IPS DF 19.7 (cell line): ENCODE measurements at places on chromosomes 16 and 17.

GRCh38 chr16:75323933-75324332 lies 72.5 kb upstream of the BCAR1 start:
- no peak for DNase-seq

GRCh38 chr16:23700509-23700908 lies 12.5 kb downstream of the ERN2 start:
- DNase-seq: no peak

DNA sequence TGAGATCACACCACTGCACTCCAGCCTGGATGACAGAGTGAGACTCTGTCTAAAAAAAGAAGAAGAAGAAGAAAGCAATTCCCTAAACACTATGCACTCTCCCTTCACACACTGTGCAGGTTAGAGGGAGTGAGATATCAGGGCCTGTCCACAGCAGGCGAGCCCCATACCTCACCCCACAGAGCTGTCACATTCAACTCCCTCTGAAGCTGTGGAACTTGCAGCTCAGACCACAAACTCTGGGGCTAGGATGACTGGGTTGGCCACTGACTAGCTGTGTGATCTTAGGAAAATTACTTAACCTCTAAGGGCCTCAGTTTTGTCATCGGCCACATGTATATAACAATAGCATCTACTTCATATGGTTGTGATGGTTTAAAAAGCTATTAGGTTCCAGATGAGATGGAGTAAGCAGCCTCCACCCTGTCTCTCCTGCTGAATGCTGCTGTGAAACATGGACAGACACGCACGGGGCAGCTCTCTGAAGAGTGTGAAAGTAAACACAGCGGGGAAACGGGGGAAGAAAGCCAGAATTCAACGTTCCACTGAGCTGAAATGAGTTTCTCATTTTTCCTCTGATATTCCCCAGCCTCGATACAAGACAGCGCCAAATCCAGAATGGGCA lies 13.6 kb upstream of the PYY start:
- DNase-seq: no peak

- no peak for DNase-seq
Observed at GRCh38 chr17:58330997-58331814, 2.6 kb upstream of the TSPOAP1 start.

DNA sequence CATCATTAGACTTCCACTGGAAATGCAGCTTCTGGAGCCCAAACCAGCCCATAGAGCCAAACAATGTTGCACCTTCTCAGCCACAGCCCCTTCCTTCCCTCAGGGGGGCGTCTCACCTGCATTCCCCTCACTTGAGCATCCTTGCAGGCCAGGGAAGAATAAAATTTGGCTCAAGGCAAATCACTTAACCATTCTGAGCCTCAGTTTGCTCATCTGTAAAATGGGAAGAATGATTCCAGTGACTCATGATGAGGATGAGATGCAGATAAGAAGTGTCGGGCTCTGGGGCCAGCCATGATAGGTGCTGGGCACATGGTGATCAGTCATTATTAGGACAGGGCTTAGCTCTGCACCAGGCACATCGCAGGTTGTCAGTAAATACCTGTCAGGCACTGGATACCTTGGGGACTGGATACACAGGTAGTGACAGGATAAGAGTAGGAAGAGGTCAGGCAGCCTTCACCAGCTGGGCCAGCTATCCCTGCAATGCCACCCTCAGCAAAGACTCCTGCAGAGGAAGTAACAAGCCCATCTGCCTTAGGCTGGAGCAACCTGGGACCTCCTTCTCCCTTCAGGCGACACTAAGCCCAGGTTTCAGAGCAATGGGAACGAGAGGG lies 208.0 kb upstream of the TNRC6C start:
- DNase-seq: no peak

DNA sequence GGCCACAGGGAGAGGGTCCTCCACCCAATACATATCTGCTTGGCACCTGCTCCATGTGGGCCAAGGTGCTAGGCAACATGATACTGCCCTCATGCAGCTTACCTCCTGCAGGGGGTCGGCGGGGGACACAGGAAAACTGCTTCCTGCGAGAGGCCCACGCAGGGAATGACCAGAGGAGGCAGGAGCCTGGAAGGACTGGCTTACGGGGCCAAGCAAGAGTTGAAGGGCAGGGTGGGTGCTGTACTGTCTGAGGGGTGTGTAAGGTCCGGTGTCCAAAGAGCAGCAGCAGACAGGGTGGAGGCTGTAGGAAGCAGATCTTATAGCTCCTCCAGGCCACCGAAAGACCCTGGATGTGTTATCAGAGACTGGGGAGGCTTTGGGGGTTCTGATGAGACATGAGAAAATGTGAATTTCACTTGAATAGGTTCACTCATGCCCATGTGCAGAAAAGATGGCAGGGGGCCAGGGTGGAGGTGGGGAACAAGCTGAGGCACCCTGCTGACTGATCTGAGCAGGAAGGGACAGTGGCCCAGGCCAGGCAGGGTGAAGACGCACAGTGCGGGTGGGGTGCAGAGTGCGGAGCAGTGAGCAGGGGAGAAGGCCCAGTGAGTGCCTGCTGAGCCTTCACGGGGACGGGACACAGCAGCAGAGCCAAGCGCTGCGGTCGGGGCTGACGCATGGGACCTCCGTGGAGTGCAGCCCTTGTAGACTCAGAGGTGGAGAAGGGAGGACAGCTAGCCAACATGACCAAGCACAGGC lies 8.3 kb downstream of the FLCN start:
- no peak for DNase-seq

GRCh38 chr17:77212833-77213777 lies 72.3 kb downstream of the SEC14L1 start:
- DNase-seq: no peak

- DNase-seq: no peak
Observed at GRCh38 chr17:38572669-38573365, 32.9 kb downstream of the SRCIN1 start.

- no peak for DNase-seq
Observed at GRCh38 chr17:1024076-1024475, 27.1 kb downstream of the TIMM22 start.

- DNase-seq: no peak
Observed at GRCh38 chr17:40015005-40015997, at the start of gene CSF3. TSS of gene CSF3 (plus strand) at chr17:40015440. CDS start at chr17:40015475, 35 bp downstream.

GRCh38 chr17:65633146-65633881 lies 71.9 kb upstream of the AXIN2 start:
- DNase-seq: no peak

DNA sequence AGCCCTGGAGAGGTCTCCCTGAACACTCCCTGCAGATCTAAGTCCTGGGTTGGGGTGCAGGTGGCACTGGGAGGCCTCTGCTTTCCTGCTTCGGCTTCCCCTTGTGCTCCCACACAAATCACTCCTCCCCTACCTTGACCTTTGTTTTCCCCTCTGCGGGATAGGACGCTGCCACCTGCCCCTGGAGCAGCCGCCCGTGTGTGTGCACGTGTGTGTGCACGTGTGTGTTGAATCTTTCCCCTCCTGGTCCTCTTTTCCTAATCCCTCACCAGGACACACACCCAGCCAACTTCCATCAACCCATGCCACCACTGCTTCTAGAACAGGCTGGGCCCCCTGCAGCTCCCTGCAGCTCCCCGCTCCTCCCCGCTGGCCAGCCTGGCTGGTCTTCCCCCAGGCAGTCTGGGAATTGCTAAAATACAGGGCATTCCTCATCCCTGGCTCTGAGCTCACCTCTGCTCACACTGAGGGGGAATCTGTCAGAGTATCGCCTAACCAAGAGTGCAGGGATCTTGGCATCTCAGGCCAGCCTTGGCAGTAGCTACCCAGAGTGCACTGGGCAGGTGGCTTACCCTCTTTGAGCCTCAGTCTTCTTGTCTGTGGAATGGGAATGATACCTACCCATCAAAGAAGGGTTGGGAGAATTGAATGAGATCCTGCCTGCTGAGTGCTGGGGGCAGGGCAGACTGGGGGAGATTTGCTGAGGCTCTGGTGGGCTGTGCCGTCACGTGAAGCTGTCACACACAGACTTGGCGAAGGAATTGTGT lies 198.5 kb downstream of the NTN1 start:
- no peak for DNase-seq

- DNase-seq: no peak
Observed at GRCh38 chr16:22372882-22373661, 1.3 kb downstream of the CDR2 start.

GRCh38 chr17:29443041-29443739 lies 53.0 kb downstream of the TAOK1 start:
- no peak for DNase-seq

GRCh38 chr17:79836972-79837887 lies 2.0 kb downstream of the CBX4 start:
- no peak for DNase-seq

GRCh38 chr17:15377200-15377599 lies 35.8 kb upstream of the TEKT3 start:
- DNase-seq: no peak

DNA sequence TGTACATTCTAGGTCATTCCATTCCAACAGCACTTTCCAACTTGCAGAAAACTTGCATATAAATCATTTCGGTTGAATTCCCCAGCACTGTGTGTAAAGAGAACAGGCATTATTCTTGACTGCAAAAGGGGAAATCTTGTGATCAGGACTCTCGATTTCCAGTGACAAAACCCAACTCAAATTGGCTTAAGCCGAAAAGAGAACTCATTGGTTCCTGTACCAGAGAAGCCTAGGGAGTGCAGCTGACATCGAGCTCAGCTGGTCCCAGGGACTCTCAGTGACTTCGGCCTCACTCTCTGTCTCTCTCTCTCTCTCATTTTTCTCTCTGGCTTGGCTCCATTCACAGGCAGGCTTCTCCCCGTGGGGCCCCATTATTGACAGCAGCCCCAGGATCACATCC lies 30.7 kb downstream of the CD300LF start:
- no peak for DNase-seq

DNA sequence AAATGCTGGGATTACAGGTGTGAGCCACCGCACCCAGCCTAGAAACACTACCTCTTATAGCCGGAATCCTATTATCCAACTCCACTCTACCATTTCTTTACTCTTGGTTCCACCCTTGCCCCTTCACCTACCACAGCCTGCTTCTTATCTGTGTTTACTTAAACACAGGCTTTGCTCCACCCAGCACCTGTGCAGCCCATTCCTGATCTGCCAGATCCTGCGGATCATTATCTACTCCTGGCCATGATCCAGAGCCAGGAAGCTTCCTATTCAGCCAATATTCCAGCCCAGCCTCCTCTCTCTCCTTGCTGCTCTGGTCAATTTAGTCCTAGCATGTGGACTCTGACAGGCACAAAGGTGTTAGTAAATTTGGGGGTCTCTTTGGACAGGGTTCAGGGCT lies 98.8 kb upstream of the MED13 start:
- DNase-seq: no peak

- DNase-seq: no peak
Observed at GRCh38 chr17:64060331-64060730, 39.9 kb upstream of the ICAM2 start.
